ENCODE measurements at places on chromosomes 13 and 19.

DNA sequence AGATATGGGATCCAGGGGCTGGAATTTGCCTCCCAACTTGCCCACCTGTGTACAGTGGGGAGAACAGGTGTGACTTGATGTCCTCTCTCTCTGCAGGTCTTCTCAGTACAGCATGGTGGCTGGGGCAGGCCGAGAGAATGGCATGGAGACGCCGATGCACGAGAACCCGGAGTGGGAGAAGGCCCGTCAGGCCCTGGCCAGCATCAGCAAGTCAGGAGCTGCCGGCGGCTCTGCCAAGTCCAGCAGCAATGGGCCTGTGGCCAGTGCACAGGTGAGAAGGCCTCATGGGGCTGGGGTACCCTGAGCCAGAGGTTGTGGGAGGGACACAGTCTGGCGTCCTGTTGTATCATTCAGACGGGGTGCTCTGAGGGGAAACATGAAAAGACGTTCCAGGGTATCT, 3.0 kb downstream of the LENG8 start:
- DNase-seq = no peak

DNA sequence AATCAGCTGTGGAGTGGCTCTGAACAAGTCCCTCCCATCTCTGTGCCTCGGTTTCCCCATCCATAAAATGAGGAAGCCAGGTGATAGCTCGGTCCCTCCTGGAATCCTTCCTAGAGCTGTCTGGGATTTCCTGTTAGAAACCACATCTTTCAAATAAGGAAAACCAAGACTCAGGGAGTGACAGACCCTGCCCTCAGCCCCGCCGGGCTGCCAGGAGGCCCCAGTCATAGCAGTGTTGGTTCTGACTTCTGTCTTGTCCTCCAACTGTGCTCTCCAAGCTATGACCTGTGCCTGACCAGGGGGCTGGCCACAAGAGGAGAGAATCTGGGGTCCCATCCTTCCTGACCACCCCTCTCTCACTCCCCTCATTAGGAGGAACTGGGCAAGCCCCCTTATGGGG, 1.1 kb upstream of the SHD start:
- no peak for DNase-seq

GRCh38 chr13:56864451-56864850, 276.3 kb upstream of the PRR20A start:
- no peak for DNase-seq

GRCh38 chr19:12126707-12127106, 13.4 kb downstream of the ZNF20 start:
- DNase-seq = no peak

GRCh38 chr13:109565877-109566276, 220.5 kb downstream of the IRS2 start:
- DNase-seq = no peak

Measured in skeletal muscle cell (primary cell).